ENCODE measurements at places on chromosomes 7 and 10. TPM values are rescaled to one million over a fixed set of nuclear protein-coding genes. Genes with fewer than 3 reads are reported as not detected.

Gene C10orf53
- total RNA-seq = not detected

Gene TRIM74
- 0.36 TPM for total RNA-seq

DNA sequence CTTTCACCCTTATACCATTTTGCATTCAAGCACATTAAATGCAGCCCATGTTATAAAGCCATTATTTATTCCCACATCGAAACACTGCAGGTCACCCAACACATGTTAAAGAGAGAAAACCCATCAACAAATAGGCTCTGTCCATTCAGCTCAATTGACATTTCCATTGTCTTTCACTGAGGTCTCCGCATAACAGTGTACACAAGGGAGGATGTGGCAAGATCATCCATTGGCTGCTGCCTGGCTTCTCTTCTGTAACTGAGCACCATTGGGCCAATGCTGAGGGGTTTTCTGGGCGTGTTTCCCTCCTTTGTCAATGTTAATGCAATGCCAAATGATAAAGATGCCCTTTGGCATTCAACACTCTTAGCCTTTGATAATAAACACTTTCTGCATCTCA lies 278.1 kb upstream of the SP4 start:
- no peak for DNase-seq

Gene GHRHR
- not detected for total RNA-seq

Gene CDNF
- total RNA-seq = 1.8 TPM

- no peak for DNase-seq
Observed at GRCh38 chr10:51860257-51860656, 160.9 kb upstream of the CSTF2T start.

DNA sequence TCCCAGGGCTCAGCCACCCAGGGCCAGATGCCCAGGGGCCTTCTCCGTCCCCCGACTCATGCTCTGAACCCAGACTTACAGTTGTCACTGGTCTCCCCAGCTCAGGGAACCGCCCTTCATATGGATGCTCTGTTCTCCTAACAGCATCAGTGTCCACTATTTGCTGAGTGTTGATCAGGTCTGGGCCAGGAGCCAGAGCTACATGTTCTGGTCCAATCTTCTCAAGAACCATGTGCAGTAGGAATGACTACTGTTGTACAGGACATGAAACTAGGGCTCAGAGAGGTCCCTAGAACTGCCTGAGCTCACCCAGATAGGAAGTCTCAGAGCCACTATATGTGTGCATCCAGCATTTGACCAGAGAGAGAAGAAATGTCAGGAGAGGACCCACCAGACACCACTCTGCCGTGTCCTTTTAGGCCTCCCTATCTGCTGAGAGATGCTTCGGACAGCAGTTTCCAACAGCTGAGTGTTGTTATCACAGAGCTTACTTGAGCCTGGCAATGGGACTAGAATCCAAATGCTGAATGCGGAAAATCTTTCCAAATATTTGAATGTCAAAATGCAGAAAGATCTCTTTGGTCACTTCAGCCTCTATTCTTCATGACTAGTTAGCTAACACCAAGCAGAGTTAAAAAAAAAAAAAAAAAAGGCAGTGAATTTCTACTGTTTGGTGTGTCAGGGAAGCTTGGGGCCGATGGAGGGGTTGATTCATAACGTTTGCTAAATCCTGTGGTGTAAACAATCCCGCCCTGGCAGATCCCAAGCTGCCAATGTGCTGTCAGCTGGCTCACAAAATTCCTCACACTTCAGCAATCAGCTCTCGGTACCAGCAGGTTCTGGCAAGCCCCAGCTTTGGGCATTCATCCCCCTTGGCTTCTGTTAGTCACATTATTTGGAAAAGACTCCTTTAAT lies 246.1 kb downstream of the TNS3 start:
- no peak for DNase-seq

Gene SUN3
- not detected for total RNA-seq

- no peak for DNase-seq
Observed at GRCh38 chr10:99339077-99339476, 9.9 kb downstream of the CNNM1 start.

Gene PLEKHS1
- not detected for total RNA-seq

- DNase-seq = no peak
Observed at GRCh38 chr10:71218651-71219050, 6.3 kb downstream of the UNC5B start.

DNA sequence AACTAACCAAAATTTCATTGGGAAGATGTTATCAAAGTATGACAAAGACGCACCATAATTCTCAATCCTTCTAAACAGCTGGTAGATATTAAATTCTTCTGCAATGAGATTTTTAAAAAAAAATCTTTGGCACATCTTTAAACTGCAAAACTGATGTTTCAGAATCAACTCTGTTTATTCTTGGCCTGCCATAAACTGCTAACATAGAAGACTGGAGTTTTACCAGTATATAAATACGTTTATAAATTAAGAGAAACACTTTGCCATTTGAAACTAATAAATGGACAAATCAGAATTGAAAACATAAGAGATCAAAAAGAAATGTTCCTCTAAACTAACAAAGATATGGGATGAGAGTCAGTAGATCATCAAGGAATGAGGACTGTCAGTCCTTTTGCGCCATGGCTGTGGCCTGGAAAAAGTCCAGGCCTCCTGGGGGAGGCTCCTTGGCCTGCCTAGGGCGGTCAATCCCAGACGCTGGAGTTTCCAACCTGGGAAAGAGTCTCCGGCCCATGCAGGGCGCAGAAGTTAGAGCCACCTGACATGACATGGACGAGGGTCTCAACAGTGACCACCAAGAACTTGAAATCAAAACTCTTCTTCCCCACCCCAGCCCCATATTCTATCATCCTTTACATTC lies 34.2 kb upstream of the NEBL start:
- DNase-seq = no peak

GRCh38 chr10:6607778-6608177 lies 27.7 kb upstream of the PRKCQ start:
- no peak for DNase-seq

Gene ENTPD1
- total RNA-seq = 0.46 TPM

Gene OPN1SW
- total RNA-seq = 0.46 TPM

DNA sequence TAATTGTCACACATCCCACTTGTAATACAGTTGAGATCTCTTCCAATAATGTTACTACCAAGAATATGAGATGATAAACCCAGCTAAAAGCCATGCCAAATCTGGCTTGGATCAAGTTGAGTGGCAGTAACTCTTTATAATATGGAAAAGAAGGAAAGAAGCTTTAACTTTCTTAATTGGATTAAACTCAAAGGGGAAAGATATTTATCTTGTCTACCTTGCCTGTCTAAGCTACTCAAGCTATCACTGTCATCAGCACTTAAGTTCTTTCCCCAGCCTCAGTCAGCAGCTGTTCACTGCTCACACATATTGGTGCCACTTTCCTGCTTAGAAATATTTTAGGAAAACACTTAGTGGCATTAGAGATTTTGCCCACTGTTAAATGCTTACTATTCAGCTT lies 350.7 kb downstream of the IPMK start:
- no peak for DNase-seq

DNA sequence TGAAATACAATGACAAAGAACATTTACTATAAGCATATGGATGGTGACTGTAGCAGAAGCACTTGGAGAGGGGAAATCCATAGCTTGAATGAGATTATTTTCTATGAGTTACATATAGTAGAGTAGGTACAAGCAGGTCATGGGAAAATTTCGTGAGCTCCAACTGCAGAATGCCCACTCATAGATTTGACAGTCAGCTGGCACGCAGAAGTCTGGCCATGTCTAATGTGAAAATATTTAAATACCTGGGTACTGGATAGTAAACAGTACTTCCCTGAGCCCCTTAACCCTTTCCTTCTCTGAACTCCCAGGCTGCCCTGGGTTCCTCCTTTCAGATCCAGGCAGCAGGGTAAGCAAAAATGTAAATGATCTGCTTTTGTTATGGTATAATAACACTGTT lies 209.7 kb downstream of the OTUD1 start:
- DNase-seq = no peak

GRCh38 chr7:1843271-1843861 lies 173.3 kb downstream of the ELFN1 start:
- no peak for DNase-seq

Gene EPC1
- total RNA-seq = 45.4 TPM

Gene ELFN1
- 13.6 TPM for total RNA-seq

Gene GALNT17
- 23.0 TPM for total RNA-seq

DNA sequence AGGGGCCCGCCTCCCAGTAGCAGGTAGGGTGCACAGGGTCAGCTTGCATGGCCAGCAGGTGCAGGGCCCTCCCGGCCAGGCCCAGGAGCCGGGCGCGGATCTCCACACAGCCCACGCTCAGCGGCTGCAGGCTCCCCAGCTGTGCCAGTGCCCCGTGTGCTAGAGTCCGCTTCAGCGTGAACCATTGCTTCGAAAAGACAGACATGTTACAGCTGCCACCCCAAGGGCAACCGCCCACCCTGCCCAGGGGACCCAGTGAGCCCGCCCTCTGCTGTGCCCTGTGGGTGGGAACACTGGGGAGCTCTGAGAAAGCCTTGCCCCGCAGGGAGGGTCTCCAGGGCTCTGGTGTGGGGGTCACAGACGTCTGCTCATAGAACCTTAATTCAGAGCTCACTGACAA lies 64.3 kb upstream of the NKX6-2 start:
- no peak for DNase-seq

GRCh38 chr10:102460836-102461186 lies 9.5 kb upstream of the C10orf95 start:
- no peak for DNase-seq

- DNase-seq = no peak
Observed at GRCh38 chr10:28118985-28119628, 120.2 kb upstream of the ODAD2 start.

DNA sequence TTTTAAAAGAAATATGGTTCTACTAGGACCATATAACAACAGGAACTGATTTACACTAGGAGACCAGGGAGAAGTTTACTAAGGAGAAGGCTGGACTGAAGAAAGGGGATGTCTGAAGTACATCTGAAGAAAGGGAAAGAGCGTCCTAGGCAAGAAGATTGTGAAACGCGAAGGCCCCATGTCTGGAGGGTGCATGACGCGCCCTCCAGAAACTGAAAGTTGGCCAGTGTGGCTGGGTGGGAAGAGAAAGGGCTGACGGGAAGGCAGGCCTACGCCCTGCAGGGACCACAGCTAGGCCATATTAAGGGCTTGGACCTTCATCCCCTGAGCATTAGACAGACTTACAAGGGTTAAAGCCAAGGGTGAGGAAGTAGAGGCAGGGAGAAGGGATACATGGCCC lies 158.0 kb downstream of the TRIL start:
- no peak for DNase-seq

DNA sequence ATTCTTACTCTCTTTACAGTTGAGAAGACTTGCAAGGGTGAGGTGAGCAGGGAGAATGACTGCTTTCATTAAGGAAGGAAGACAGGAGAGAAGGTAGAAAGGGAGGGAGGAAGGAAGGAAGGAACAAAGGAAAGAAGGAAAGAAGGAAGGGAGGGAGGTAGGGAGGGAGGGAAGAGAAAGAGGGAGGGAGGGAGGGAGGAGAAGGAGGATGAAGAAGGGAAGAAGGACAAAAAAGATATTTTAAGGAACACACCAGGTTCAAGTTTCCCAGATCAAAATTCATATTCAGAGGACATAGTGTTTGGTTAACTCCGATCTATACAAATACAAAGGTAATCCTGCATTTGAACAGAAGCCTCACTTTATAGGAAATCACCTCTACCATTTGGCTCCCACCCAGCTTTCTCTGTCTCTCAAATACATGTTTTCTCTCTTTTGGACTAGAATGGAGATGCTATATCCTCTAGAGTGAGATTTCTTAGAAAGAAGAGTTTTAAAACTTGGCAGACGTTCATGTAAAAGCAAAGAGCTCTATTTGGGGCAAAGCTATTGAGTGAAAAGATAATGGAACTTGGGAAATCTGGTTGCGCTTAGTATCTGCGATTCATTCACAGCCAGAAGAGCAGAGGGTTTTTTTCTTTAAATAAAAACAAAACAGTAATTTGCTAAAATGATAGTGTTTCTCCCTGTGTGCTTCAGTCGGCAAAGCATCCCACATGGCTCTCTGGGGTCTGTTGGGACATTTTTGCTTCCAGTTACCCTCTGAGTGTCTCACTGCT lies 261.9 kb upstream of the LYZL1 start:
- no peak for DNase-seq

DNA sequence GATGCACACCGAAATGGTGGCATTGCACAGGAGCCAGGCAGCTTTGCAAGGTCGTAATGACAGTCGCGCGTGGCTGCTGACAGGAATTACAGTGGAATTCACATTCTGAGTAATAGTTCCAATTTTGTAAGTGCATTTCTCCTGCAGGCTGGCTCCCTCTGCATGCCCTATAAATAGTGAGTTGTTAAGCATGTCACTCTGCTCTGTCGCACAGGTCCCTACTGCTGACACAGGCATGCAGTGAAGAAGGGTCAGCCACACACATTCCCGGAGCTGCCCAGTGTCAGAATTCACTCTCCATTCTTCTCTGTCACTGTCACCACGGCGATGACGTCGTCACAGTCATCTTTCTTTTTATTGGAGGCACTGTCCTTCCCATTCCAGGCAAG lies 49.2 kb upstream of the SHH start:
- no peak for DNase-seq

DNA sequence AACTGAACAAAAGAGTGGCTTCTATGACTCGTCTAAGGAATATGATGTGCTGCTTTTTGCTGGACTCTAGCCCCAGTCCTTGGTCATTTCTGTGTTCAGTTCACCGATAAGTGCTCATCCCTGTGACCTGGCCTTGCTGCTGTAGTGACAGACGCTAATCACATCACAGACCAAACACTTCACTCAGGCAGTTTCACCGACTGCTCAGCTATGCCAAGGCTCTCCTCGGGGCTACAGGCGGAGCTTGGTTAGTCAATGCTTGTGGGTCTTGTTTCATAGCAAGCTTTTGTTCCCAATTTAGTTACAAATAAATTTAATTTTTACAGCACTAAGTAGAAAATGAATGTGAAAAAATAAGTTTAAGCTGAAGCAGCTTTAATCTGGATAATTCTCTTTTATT lies 190.8 kb upstream of the PRKCQ start:
- DNase-seq = no peak

- DNase-seq = peak; percentile 57
Observed at GRCh38 chr10:22252224-22252800, 34.5 kb upstream of the EBLN1 start.

DNA sequence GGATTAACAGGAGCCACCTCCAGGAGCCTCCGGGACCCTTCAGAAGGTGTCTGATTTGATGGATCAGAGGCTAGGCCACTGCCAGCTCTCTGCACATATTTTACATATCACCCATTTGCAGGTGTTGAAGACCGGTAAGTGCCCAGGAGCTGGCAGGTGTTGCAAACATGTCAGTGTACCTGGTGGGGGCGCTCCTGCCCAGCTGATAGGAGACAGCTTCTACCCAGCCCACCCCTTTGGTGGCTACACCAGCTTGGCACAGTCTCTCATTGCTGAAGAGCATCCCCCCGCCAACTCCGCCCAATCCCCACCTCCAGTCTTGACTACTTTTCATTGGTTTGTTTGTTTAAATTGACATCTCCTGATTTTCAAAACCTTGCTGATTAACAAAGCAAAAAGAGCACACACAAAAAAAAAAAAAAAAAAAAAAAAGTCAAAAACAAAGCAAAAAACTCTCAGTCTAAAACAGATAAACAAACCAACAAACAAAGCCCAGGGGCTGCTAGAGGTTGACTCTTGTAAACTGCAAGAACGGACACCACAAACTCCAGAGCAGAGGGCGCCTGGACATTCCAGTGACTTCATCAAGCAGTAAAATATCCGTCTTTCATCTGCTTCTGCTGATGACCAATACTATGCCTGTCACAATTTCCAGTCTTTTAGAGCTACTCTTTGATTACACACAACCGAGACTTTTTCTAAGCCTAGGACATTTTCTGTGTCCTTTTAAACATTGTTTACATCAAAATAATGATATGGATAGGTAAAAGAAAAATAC lies 275.3 kb downstream of the NRG3 start:
- peak; percentile 83 for DNase-seq

Data from neural progenitor cell (in vitro differentiated cells).